ENCODE measurements at places on chromosomes 16 and 17.
A peak's percentile ranks its signal among the peaks of the same experiment; 100 is the strongest.

- no peak for DNase-seq
Observed at GRCh38 chr17:81976332-81977210, 858 bp upstream of the ASPSCR1 start.

- no peak for DNase-seq
Observed at GRCh38 chr17:80929449-80929848, 62.2 kb upstream of the CHMP6 start.

DNA sequence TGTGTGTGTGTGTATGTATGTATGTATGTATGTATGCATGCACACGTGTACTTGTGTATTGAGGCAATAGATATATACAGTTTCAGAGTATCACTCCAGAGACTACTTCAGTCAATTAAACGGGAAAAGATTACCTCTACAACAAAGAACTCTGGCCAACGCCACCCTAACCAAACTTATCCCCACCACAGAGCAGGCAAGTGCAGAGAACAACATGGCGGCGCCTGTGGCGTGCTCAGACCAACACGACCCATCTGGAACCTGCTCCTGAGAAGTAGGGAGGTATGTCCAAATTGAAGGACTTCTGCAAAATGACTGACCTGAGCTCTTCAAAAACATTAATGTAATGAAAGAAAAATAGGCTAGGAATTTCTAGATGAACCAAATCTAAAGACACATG, 12.4 kb downstream of the USP22 start:
- DNase-seq, result no peak

DNA sequence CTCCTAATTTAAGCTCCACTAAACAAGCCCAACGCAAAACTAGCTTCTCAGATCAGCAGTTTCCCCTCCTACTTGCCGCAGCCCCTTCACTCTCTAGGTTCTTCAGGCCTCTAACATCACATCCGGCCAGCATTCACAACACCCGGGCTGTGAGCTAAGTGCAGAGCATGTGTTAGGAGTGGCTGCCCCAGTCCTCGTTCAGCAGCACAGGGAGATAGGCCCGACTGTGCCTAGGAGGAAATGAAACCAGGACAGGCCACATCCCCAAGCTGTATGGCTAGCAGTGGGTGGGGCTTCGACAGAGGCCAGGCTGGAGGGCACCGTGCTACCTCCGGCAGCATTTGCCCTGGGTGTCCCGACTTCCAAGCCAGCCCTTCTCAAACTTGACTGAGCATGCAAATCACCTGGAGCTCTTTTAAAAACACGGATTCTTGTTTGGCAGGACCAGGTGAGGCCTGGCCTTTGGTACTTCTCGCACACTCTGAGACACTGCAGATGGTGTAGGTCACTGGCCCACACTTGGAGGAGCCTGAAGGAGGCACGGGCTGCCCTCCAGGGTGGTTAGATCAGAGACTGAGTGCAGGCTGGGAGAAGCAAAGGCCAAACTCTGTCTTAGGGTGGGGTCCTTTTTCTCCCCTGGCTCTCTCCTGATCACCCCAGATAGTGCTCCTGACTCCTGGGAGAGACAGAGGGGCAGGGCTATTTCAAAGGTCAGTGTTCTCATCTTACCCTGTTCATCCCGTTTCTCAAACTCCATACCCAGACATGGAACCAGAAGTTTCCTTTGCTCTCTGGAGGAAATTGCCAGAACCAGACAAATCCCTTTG, 202.0 kb downstream of the C16orf78 start:
- DNase-seq, result peak; percentile 63

DNA sequence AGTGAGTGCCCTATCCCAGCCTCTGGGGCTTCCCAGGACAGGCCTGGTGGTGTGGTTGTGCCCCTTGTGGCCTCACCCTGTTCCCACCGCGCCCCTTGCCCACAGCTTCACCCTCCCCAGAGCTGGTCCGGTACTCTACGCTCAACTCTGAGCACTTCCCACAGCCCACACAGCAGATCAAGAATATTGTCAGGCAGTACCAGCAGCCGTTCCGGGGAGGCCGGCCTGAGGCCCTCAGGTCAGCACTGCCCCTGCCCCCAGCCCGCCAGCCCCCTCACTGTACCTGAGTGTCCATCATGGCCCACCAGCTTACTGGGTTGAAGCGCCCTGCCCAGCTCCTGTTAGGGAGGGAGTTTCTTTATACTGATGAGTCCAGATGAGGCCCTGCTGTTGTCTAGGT, 32.3 kb upstream of the ALKBH5 start:
- no peak for DNase-seq

- no peak for DNase-seq
Observed at GRCh38 chr17:63833026-63833740, 5.7 kb upstream of the FTSJ3 start.

DNA sequence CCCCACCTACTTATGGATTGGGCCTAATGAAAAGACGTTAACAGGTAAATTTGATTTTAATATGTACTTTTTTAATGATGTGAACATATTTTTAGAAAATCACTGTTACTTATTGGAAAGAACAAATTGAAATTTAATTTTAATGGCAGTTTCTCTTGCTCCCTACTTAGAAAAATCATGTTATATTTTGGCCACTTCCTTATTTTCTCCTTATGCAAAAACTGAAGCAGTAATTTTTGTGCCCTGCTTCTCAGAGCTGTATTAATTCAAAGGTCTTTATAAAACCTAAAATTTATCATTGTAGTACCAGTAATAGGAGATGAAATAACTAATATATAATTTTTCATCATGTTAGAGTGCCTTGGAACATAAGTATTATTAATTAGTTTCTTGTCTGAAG, 2.8 kb downstream of the ZPBP2 start:
- DNase-seq, result no peak

DNA sequence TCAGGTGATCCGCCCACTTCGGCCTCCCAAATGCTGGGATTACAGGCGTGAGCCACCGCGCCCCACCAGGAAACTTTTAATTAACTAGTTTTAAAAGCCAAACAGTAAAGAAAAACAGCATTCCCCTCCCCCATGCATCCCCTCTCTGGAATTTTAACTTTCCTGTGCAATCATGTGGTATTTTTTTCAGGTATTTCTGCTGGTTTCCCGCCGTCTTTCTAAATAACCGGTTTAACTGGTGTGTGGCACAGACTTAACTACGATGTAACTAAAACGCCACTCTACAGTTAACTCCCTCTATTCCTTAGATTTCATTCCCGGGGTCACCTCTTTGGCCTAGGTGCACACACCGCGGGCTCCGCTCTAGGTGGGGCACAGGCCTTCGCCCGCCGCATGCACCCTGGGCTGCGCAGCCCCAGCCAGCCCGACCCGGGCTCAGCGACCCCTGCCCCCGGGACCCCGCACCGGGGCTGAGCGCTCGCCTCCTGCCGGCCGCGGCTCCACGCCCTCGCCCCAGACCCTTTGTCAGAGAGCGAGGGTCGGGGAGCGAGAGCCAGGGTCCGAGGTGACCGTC, 15.1 kb upstream of the UTP6 start:
- DNase-seq, result no peak

- no peak for DNase-seq
Observed at GRCh38 chr16:628321-629061, 2.3 kb upstream of the WFIKKN1 start.

- peak; percentile 83 for DNase-seq
Observed at GRCh38 chr16:75074920-75075687, 41.5 kb downstream of the LDHD start.

GRCh38 chr17:64146418-64147109, 16.6 kb upstream of the ERN1 start:
- DNase-seq, result peak; percentile 38

GRCh38 chr16:11716336-11716735, 26.3 kb downstream of the TXNDC11 start:
- no peak for DNase-seq

GRCh38 chr17:82804442-82805191, 35.2 kb downstream of the ZNF750 start:
- DNase-seq, result no peak

GRCh38 chr16:1770328-1771187, 785 bp downstream of the NME3 start:
- peak; percentile 43 for DNase-seq

DNA sequence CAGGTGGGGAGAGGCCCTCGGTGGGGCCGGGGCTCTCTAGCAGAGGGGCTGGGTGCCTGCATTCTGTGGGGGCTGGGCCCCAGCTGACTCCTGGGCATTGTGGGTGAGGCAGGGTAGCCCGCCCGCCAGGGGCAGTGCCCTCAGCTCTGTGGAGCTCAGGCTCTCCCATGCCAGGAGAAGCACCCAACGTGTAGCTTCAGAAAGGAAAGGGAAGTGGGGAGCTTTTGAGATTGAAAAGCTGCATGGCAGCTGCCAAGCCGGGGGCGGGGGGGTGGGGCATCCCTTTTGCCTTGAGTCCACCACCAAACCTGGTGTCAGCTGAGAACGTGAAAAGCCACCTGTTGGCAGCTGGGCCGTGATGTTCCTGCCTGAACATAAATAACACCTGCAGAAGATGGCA, 192.1 kb upstream of the CIBAR2 start:
- no peak for DNase-seq

- no peak for DNase-seq
Observed at GRCh38 chr17:8063761-8064534, 23.6 kb downstream of the ALOX12B start.

GRCh38 chr16:30954993-30955392, 2.6 kb upstream of the SETD1A start:
- no peak for DNase-seq

DNA sequence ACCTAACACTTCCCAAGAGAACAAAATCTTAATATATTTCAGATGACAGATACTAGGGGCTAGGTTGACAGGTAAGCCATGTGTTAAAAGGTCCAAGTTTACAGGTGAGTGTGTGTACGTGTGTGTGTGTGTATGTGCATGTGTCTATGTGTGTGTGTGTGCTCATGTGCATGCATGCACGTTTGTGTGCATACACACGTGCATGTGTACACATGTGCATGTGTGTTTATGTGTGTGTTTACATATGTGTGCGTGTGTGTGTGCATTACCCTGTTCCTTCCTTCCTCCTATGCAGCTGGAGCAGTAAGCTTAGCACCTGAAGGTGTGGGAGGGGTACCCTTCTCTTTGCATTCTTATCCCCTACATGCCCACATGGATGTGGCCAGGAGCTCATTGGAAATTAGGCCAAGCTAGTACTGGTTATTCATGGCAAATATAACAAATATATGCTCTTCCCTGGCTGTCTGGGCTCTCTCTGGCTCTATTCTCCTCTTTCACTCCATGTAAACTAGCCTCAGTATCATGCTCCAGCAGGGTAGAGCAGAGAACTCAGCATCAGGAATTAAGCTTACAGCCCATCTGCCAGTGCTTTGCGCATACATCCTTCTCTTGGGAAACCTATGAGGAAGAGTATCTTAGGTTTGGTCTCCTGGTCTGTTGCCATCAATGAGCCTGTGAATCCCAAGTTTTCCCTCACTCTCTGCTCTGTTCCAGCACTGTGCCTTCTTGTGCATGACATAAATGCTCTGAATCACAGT, 258.0 kb upstream of the MYOCD start:
- DNase-seq, result no peak

Data from CD4-positive, alpha-beta T cell treated with Interferon gamma for 1 hour (primary cell).